Breast epithelium (tissue), 4 donors: ENCODE measurements at places on chromosomes 16 and 17. TPM values are rescaled to one million over a fixed set of nuclear protein-coding genes. Genes with fewer than 3 reads are reported as not detected.

- no peaks in the 10 kb centered on the region for H3K36me3 ChIP-seq
- H3K4me1 ChIP-seq, result no peaks in the 10 kb centered on the region
- H3K27ac ChIP-seq, result no peak overlapping the region
- DNase-seq, result no peak
- no peaks in the 10 kb centered on the region for H3K27me3 ChIP-seq
Measured at GRCh38 chr16:85266857-85267256, 154.6 kb upstream of the CIBAR2 start.

- no peaks in the 10 kb centered on the region for H3K27me3 ChIP-seq
- H3K36me3 ChIP-seq, result no peaks in the 10 kb centered on the region
- no peak overlapping the region for H3K4me3 ChIP-seq
- no peak for DNase-seq
- no peak overlapping the region for H3K27ac ChIP-seq
Measured at GRCh38 chr17:82949984-82950383, 110.2 kb upstream of the ZNF750 start.

The ZFP3 gene
- total RNA-seq, result 8.8 TPM

The NACA2 gene
- not detected for total RNA-seq

DNA sequence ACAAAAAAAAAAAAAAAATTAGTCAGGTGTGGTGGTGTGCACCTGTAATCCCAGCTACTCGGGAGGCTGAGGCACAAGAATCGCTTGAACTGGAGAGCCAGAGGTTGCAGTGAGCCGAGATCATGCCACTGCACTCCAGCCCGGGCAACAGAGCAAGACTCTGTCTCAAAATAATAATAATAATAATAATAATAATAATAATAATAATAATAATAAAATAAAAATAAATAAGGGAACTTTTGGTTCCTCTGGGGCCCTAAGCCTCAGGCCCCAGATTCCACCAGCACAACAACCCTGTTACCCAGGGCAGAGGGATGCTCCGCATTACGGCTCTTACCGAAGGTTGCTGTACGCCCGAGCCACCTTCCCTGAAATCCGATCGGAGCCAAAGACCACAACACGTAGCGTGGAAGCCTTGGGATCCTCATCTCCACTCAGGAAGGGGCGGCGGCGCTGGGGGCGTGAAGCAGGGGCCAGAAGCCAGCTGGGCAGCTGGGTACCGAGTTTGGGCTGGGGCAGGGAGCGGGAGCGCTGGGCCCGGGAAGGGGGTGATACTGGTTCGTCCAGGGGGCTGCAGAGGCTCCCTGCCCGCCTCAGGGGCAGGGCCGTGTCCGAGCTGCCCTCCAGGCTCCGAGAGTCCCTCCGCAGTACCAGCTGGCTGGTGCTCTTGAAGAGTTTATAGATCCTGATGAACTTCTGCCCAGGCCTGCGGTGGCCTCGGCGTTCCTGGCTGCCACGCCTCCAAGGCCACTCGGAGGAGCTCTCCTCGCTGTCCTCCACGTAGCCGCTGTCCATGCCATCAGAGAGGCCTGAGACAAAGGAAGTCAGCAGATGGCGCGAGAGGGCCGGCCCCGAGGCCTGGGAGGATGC, 20.6 kb upstream of the PIK3R6 start:
- H3K27me3 ChIP-seq, result no peaks in the 10 kb centered on the region
- no peaks in the 10 kb centered on the region for H3K36me3 ChIP-seq
- DNase-seq, result no peak
- H3K27ac ChIP-seq, result no peak overlapping the region
- no peaks in the 10 kb centered on the region for H3K4me1 ChIP-seq
